ENCODE measurements at places on chromosomes 7 and 10.

DNA sequence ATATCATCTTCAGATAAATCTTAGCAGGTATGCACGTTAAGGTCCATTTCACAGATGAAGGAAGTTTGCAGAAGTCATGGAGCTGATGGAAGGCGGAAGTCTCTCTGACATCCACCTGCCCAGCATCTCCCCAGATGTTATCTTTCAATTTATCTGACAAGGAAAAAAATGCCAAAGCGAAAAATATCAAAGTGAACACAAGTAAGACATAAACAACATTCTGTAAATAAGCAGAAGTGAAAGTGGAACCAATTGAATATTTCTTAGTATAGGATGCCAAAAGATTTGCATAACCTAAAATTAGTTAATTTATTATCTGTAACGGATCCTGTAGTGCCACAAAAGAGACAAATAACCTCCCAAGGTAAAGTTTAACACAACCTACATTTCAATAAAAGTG is 73.6 kb upstream of the NEBL start:
- DNase-seq, result no peak

DNA sequence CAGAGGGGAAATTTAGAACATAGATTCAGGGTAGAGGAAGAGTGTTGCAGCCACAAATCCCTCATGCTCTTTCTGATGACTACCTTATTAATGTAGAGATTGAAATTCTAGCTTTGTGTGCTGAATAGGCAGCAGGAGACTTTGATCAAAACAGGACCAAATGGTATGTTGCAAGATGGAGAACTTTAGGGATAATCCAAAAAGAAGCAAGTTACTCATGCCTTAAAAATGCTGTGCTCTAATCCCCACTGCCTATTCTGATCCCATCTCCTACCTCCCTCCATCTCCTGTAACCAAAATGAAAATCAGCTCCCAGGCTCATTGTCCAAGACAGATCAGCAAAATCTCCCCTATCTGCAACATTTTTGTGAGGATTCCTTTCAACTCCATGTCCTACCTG is 31.3 kb downstream of the CH25H start:
- no peak for DNase-seq

- DNase-seq, result no peak
Measured at GRCh38 chr10:92413011-92413410, 122.0 kb downstream of the MARCHF5 start.

GRCh38 chr10:33265621-33266020 is 68.8 kb downstream of the NRP1 start:
- DNase-seq, result peak; percentile 80

GRCh38 chr10:4214908-4215307 is 429.9 kb upstream of the KLF6 start:
- no peak for DNase-seq

DNA sequence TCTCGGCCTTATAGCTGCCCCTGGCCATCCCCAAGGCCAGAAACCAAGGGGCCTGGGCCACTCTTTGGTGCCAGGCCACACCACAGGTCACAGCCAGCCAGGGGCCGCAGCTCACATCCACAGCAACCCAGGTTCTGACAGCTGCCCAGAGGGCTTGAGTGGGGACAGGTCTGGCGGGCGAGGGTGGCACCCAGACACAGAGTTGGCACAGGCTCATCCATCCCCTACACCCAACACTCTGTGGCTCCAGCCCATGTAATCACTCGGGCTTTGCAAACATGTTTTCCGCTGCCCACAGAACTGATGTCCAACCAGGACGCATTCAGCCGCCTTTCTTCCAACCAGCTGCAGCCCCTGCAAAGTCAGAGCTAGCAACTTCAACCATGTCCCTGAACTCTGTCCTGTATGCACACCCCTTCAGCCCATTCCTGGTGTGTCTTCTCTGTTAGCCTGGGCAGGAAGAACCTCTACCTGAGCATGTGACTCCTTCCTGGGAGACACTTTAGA is 57.7 kb upstream of the PPP2R2D start:
- no peak for DNase-seq

DNA sequence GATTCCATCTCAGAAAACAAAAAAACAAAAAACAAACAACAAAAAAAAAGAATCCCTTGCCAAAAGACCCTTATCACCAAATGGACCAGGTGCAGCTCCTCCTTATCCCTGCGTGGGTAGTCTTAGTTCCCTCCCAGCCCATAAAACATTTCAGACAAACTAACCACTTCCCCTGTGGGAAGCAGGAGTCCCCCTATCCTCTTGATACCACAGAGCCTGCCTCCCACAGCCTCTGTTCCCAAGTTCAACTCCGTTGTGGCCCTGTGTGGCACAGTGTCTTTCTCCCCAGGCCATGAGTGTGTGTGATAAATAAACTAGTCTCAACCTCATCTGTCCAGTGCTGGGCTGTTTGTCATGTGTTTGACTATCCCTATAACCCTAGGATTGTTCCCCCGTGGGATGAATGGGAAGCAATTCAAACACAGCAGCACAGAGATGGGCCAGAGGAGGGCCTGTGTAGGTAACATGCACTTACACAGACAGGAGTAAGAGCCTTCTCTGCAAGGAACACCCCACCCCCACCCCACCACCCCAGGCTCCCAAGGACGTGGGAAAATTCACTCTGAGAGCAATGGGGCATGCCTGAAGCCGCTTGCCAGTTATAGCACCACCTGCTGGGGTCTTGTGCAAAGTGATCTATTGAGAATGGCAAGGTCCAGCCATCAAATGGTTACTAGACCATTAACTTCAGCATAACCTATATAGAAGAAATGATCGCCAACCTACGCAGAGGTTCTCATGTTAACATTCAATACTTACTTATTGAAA is 147.1 kb upstream of the GHITM start:
- DNase-seq, result peak; percentile 40

- DNase-seq, result no peak
Measured at GRCh38 chr7:28815369-28815927, 142.7 kb downstream of the TRIL start.

- DNase-seq, result no peak
Measured at GRCh38 chr10:48197236-48197899, 77.1 kb downstream of the FRMPD2 start.

- no peak for DNase-seq
Measured at GRCh38 chr7:66558660-66559465, 69.8 kb upstream of the KCTD7 start.

- no peak for DNase-seq
Measured at GRCh38 chr7:157019718-157020451, 9.4 kb upstream of the MNX1 start.

- DNase-seq, result no peak
Measured at GRCh38 chr10:85597006-85597405, 769.6 kb downstream of the GRID1 start.

GRCh38 chr7:79398138-79398749 is 55.2 kb downstream of the MAGI2 start:
- no peak for DNase-seq

DNA sequence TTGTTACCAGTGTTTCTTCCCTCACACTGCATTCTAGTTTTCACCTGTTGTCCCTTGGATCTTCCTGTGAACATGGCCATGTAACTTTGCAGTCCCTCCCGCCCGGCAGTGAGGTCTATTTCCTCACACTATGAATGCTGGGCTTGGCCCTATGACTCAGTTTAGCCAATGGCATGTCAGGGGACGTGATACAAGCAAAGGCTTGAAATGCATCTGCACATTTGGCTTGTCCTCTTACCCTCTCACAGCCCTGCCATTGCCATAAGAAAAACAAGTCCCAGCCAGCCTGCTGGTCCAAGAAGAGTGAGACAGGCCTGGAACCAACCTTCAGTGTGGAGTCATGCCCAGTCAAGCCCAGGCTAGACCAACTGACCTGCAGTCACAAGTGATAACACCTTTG is 17.1 kb upstream of the EZH2 start:
- no peak for DNase-seq

- peak; percentile 50 for DNase-seq
Measured at GRCh38 chr7:113086431-113086888, at the start of gene GPR85. TSS of gene GPR85 (minus strand) at chr7:113086827. CDS start at chr7:113084721, 2,106 bp downstream.

- DNase-seq, result peak; percentile 60
Measured at GRCh38 chr7:102431617-102432298, 1.6 kb upstream of the ORAI2 start.

DNA sequence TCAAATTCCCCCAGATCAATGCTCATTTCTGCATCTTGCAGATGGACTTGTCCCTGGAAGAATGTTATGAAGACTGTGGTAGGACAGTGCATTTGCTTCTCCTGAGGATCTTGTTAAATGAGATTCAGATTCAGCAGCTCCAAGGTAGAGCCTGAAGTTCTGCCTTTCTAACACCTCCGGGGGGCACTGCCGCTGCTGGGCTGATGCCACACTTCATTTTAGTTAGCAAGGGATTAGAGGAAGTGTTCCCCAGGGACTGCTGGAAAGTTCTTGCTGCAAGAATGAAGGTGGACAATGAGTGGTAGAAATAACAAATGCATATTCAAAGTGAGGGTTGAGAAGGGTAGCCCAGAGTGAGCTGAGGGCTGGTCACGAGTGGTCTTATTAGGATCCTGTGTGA is 434.3 kb upstream of the AKR1E2 start:
- no peak for DNase-seq

DNA sequence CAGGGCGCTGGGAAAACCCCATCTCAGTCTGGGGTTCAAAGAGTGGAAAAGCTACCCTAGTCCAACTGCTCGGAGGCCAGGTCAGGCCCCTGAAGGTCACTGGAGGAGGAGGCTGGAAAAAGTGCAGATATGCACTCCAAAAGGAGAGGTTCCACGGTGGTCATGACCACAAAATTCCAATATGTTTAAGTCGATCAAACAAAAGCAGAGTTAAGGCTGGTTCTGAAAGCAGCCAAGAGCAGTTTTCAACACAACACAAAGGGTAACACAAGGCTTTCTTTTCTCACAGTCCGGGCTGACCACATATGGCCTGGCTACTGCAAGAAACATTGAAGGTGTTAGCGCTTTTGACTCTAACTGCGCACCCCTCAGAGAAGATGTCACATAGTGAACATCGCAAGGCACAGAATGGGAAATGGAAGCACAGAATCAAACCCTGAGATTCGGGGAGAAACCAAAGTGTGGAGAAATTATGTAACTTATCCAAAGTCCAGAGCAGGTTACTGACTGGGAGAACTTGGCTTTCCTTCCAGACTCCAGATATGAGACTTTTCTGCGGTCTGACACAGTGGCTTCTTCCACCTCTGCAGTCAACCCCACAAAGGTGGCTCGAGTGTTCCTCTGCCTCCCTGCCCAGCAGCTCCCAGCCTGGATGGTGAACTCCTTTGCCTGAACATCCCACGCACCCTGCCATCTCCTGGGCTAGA is 1.3 kb upstream of the GRB10 start:
- no peak for DNase-seq

DNA sequence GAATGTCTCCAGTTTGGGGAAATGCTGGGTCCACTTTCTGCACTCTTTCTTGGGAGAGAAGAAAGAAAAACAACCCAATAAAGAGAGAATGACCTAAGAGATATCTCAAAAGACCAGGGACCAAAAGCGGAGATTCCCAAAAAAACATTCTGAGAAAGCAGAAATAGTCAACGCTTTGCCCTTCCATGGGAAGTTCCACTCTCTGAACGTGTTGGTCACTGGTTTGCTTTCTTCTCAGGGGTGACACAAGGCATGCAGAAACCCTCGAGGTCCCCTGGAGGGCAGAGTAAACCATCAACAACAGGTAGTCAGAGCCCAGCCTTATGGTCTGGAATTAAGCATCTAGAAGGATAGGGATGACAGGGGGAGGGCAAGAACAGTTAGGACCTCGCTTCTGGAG is 26.2 kb upstream of the AOAH start:
- DNase-seq, result no peak

DNA sequence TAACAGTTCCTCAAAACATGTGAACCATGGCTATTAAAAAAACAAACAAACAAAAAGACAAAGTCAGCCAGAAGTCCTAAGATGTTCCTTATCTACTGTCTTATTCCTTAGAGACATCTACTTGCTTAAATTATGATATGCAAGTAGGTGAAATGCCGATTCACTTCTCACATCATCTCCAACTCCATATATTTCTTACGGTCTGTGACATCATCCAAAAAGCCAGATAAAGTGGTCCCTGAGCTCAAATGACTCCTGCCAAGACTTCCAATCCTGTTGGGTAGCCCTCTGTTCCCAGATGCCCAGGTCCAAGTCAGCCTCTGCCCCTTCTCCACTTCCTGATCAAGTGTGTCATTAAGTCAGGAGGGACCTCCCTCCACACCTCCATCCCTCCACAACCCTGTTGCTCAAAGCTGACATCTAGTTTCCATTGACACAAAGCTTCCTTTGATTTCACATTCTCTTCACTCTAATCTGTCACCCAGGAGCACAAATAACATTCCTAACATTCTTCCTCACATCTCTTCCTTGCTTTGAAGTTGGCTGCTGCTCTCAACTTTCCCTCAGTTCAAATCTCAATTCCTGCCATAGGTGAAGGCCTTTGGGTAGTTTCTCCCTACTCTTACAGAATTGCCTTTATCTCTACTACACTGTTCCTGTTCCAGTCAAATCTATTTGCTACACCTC is 56.1 kb upstream of the PDLIM1 start:
- no peak for DNase-seq

- no peak for DNase-seq
Measured at GRCh38 chr7:69434398-69434815, 163.9 kb upstream of the AUTS2 start.

GRCh38 chr7:44244282-44244681 is 43.5 kb downstream of the YKT6 start:
- DNase-seq, result peak; percentile 58
